ENCODE measurements at places on chromosomes 7 and 10.

DNA sequence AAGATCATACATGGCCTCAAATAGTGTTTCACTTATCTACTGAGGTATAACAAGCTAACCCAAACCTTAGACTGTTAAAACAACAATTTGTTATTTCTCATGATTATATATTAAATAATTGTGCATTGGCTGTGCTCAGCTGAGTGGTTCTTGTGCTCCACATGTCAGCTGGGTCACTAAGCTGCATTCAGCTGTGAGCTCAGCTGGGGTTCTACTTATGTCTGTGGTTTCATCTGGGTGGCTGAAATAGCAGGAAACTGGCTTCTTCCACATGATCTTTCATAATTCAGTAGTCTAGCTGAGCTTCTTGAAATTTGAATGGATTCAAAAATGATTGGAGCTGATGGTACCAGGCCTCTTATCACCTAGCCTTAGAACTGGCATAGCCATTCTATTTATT, 181.8 kb upstream of the CSTF2T start:
- DNase-seq = no peak

DNA sequence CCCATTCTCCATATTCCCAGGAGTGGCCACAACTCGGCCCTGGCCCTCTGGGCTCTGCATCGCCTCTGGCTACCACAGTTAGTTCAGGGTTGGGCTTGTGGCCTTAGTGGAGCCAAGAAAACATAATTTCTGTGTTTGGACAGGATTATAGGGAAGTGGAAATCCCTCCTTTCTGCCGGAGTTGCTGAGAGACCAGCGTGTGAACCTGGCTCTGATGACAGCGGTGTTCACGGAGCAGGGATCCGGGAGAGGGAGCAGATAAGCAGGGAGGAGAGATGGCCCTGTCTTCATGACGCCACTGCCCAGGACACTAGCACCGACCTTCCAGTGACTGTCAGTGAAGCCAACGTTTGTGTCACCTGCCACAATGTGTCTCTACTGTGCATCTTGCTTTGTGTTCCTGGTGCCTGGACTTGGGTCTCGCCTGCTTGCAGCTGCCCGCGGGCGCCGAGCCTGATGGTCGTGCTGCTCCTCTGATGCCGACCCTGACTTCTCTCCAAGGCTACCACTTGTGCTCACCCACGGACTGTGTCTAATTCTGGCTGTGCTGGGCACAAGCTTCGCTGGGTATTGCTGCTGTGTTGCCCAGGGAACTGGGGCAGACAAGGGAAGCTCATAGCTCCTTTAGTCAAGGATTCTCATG, 67.0 kb upstream of the VIPR2 start:
- DNase-seq = no peak

GRCh38 chr10:77478962-77479359, 158.6 kb downstream of the KCNMA1 start:
- DNase-seq = no peak

DNA sequence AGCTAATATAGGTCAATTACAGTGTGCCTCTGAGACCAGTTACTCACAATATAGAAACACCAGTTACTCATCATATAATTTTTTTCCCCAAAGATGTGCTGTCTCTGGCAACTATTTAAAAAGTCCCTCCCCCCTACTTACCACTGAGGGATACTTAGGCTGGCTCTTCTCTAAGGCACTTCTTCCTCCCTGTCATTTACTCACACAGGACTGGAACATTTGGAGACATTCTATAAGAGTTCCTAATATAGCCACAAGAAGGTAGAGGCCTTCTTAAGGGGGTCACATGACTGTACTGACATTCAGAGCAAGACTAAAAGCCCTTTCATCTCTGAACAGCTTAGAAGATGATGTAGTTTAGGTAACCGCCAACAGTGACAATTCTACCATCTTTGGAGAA, 44.4 kb upstream of the SLIT1 start:
- no peak for DNase-seq

DNA sequence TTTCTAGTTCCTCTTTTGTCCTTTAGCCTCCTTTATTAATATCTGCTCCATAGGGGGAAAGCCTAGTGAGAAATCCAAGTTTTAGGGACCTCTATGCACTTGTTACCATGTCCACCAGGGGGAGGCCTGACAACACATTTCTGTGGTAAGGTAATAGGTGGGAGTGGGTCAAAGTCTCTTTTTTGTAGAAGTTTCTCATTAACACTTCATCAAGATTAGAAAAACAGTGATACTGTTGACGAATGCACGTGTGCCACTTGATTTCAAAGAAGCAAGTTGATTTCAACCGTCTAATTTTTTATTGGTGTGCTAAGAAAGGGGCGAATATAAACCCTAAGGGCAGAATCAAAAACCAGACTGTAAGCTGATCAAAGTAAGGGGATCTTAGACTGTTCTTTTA, 30.6 kb downstream of the CISD1 start:
- peak; percentile 83 for DNase-seq

DNA sequence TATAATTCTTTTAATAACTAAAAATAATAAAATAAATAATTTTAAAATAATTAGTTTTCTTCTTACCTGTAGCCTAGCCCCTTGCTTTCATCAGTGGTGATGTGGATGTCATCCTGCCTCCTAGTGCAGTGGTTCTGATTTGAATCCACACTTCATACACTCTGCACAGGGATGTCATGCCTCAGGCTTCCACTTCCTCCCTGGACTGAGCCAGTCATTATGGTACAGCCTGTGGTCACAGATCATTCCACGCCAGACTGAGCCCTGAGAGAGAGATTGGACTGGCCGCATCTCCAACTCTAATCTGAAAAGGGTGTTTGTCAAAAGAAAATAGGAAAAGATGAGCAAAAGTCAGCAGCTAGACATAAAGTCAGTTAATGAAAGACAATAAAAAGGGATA, 436.2 kb upstream of the IGFBP3 start:
- no peak for DNase-seq

- no peak for DNase-seq
Measured at GRCh38 chr10:69633673-69634635, 3.9 kb downstream of the FAM241B start.

DNA sequence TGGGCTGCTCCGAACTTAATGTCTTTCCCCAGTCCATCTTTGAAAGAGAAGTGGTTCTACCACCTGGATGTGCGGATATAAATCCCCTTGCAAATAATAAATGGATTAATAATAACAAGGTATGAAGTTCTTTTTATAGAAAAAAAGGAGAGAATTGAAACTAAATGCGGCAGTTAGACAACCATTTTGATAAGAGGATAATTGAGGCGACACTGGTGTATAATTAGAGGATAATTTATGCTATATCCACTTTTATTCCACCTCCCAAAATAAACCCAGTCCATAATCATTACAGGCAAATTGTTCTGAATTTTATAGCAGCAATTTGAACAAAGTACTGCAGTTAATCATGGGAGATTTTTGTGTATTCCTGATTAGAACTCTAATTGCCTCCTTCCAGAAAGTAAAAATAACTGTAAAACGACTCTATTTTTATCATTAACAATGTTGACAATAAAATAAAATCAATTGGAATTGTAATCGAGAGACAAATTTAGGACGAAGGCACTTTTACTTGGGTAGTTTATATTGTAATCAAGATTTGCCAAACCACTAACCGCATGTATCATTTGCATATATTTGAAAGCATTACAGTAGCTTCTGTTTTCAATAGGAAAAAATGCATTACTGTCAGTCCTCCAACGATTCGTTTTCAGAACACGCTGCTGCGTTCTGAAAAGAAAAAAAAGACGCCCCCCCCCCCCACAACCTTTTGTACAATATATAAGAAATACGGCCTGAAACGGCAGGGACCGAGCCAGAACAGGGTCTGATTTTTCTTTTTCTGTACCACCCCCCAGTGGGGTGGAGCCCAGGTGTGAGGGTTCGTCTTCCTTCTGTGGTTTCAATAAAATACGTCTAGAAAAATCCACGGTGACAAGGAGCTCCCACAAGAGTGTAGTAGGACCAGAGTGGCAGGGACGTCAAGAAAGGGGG, 838 bp upstream of the DLX6 start:
- no peak for DNase-seq

DNA sequence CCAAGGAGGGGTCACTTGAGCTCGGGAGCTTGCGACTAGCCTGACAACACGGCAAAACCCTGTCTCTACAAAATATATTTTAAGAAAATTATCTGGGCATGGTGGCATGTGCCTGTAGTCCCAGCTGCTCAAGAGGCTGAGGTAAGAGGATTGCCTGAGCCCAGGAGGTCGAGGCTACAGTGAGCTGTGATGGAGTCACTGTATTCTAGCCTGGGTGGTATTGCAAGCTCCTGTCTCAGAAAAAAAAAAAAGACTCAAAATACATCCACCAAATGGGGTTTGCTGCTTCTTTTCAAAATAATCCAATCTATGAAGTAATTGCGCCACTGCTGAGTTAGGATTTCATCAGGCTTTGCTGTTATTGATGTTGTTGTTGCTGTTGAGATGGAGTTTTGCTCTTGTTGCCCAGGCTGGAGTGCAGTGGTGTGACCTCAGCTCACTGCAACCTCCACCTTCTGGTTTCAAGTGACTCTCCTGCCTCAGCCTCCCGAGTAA, 11.1 kb upstream of the VIM start:
- DNase-seq = no peak

DNA sequence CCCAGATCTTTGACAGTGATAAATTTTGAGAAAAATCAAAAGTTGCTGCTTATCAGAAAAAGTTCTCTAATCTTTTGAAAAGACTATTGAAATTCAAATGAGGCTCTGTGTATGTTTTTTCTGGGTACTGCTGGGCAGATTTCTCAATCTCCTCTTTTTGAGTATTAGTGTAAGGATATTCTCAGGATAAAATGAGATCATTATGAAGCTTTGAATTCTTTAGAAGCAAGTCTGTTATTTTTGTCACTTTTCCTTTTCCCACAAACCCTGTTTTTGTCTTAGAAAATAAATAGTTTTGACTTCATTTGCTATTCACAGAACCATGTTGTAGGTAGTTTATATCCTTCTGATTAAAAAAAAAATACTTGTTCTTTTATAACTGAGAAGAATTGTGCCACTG, 7.9 kb downstream of the STAM start:
- no peak for DNase-seq

DNA sequence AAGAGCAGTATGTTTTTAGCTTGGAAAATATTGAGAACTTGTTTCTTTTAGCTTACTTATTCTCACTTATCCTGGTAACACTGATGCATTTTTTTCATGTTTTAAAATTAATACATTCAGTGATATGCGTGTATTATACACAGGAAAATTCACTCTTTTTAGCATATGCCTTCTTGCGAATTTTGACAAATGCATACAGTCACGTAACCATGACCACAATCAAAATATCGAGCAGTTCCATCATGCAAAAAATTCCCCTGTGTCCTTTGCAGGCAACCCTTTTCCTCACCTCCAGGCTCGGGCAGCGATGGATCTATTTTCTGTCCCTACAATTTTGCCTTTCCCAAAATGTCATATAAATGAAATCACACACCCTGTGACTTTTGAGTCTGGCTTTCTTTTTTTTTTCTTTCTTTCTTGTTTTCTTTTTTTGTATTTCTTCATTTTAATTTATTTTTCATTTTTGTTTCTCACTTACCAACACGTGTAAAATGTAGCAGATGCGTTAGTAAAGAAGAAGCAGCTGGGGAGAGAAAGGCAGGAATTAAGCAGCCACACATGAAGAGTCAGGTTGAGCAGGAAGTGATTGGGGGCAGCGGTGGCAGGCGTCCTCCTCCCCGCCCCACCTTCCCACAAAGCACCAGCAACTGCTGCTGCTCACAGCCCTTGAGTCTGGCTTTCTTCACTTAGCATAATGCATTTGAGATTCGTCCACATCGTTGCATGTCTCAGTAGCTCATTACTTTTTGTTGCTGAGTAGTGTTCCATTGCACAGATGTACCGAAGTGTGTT, 29.9 kb downstream of the ADRB1 start:
- DNase-seq = peak; percentile 40

DNA sequence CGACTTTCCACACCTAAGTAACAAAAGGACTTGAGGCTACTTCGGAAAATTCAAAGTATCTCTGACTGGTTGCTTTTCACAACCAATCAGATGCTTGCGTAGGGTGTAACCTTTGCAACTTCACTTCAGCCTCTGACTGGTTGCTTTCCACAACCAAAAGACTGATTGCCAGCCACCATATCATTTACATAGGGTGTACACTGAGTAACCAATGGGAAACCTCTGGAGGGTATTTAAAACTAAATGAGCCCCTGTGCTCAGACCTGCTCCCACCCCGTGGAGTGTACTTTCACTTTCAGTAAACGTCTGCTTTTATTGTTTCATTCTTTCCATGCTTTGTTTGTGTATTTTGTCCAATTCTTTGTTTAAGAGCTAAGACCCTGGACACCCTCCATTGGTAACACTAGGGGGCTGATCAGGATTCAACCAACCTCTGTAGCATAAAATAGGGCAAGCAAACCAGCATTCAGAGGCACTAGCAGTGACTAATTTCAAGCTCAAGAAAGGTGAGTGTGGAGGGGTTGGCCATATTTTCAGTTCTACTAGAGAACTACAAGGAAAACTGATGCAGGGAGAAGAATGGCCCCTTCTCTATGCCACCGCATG, 390.8 kb downstream of the POM121L12 start:
- no peak for DNase-seq

GRCh38 chr7:132988117-132988516, 93.8 kb downstream of the CHCHD3 start:
- DNase-seq = no peak

DNA sequence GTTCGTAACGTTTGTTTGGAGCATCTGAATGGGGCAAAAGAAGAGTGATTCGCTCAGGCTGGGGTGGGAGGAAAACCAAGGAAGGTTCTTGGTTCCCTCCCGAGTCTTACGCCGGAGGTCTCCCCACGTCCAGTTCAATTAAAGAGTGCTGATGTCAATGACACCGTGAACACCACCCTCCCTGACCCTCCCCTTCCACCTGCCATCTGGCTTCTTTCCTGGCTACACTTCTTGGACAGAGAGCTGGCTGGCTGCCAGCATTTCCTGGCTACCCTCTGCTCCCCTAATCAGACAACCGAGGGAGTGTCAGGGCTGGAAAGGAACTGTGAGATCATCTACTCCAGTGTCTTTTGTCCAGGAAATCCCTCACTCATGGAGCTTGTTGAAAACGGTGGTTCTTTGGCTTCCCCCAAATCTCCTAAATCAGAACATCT, 24.1 kb upstream of the FFAR4 start:
- no peak for DNase-seq

DNA sequence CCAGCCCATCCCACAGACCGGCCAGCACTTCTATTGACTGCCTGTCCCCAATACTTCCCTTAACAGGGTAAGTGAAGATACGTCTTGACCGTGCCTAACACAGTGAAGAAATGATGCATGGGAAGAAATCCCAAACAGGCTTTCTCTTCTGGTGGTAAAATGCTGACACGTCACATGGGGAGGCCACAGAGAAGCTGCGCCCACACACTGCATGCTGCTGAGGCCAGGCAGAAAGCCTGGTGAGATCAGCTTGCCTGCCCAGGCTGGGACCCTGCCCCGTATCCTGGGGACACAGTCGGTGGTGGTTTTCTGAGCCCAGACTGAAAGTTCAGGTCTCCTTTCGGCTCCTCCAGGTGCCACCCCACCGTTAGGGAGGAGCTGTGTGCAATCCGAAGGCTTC, 356.3 kb upstream of the MGMT start:
- no peak for DNase-seq

DNA sequence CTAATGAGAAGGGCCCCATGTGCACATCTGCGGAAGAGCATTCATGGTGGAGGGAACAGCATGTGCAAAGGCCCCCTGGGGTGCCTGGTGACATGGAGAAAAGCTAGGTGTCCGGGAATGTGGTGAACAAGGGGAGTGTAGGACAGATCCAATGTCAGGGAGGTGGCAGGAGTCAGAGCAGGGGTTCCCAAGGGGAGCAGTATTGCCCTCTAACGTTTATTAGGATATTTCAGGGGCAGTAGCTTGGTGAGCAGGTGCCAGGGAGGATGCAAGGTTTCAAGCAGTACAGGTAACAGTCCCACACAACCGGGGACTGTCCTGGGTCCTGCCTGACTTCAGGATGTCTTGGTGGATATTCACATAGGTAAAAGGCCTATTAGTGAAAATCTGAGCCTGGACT, 209.6 kb downstream of the EMX2 start:
- no peak for DNase-seq
